ENCODE measurements at places on chromosomes 7 and 10.

DNA sequence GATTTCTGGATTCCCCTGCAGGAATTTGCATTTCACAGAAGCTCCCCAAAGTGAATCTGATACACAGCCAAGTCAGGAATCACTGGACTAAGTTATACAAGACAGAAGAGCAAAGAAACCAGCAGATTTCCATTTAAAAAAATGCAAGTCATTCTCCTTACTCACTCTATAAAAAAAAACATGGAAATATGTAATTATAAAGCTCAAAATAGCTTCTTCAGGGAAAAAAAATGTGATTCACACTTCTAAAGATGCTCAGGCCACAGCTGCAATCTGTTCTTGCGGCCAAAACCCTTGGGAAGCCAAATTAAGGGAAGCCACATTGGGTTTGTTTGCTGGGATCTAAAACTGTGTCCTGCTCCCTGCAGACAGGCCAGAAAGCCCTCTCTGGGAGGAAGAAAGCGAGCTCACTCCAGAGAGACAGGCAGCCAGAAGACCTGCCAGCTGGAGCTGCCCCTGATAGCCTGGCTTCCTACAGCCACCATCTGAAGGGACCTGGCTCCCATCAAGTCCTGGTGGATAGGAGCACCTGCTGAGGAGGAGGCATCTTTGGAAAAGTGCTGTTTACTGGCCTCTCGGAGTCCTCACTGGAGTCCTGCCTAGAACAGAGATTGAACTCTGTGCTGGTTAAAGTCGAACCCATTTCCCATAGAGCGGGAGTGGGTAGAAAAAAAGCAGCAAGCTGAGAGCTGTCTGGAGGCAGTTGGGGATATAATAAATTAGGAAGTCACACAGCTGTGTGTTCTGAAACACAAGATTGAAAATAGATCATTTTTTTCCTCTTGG is 359.2 kb upstream of the AOAH start:
- DNase-seq: no peak

DNA sequence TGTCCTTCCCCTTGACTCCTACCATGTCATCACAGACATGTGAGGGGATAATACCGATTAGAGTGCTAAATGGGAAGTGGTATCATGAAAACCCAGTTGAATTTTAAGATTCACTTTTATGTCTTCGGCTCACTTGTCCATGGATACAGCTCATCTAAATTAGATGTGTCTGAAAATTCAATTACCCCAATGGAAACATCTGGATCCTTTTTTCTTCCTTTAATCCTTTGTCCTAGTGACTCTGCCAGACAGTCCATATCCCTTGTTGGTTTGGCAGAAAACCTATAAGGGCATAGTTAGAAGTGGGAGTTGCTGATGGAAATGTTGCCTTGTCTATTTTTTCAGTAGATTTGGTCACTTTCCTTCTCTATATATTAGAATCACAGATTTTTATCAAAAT is 271.9 kb downstream of the MTERF1 start:
- DNase-seq: no peak

DNA sequence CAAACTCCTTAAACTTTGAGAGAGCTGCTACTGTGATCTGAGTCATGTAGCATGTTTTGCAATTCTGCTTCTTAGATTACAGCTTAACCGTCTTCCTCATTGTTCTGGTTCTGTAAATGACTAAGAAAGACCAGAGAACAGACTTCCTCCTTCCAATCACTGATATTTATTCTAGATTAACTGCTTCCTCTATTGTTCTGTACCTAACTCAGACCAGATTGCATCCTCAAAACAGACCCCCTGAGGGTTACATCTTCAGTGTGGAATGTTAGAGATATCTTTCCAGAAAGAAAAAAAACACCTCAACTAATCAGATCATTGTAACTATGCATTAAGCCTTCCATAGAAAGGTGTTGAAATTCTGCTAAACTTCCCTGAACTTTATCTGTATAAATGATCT is 5.7 kb upstream of the PIP start:
- no peak for DNase-seq

DNA sequence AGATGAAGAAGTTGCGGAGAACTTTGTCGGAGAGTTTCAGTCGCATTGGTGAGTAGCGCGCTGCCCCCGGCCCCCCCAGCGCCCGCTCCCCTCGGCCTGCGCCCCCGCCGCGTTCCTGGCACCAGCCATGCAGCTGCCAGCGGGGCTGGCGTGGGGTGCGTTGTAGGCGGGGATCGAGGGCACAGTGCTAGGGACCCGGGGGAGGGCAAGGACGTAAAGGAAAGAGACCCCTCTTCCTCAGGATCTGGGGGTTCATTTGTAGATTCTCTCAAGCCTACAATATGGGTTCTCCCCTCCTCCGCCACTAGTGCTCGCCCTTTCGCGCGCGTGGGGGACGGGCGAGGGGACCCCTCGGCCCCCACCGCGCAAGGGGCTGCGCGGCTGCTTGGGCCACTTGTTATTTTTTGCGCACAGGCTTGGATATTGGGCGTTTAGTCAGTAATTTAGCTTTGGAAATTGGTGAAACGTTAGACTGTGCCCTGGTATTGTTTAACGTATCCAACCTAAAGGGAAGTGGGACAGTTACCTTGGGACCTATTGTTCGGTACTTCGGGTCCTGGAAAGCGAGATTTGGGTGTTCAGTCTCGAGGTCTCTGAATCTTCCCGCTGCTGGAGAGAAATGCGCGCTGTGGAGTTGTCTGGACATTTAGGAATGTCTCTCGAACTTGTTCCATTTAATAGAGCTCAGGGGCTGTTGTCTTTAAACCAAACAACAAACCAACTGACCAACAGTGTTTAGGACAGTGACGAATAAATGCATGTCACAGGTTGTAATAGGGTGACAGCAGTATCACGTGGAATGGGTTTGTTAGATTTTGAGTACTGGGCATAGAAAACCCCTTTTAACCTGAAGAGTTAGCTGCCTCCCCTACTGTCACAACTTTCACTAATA is 796 bp downstream of the CDK14 start:
- no peak for DNase-seq

- DNase-seq: peak; percentile 0
Measured at GRCh38 chr7:372546-372931, 82.6 kb downstream of the FOXL3 start.

- no peak for DNase-seq
Measured at GRCh38 chr10:34061841-34062240, 727.4 kb upstream of the NRP1 start.

DNA sequence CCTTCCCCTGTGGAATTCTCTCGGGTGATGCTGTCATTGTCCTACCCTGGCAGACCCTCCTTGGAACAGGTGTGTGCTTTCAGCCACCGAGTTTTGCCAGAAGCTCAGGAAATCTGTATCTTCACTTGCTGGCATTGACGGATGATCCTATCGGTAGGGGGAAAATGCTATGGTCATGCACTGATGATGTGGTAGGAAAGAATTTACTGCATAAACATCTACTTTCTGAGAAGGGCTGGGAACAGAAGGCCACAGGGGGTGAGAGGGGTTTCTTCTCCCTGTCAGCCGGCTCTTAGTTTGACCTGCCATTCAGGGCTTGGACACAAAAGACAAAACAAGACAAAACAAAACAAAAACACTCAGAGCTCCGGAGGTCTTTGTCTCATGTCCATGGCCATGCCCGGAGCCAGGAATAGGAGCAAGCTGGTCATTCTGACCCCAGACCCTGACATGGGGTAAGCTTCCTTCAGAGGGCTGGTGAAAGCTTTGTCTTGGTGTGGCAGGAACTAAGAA is 43.6 kb upstream of the CARD11 start:
- DNase-seq: no peak

DNA sequence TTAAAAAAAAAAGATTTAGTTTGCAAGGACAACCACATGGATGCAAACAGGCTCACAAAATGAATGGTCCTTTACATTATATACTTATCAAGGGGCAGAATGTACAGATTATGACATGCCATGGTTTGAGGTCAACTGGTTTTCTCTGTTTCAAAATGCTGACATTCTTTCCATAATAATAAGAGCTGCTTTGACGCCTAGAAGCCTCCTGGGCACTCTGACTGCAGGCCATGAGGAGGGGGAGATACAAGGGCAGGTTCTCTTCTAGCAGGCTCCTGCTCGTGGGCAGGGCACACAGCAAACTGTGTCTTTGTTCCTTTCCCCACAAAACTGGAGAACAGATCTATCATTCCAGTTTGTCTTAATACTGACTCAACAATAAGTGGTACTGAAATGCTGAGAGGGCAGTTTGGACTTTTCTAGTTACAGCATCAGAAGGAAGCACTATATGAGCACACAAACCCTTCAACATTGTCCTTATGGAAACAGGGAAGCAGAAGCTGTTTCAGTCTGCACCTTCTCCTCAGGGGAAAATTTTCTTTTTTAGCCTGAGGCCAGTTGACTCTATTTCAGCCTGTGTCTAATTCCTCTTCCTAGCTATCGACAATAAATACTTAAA is 314.9 kb upstream of the AOAH start:
- no peak for DNase-seq

Data from stimulated activated CD4-positive, alpha-beta T cell treated with anti-CD3 and anti-CD28 coated beads, Interleukin-4, amount 100 ng/mL, for 1 hour (primary cell).